ENCODE measurements at places on chromosomes 7 and 10.
A peak's percentile ranks its signal among the peaks of the same experiment; 100 is the strongest.

GRCh38 chr7:122543891-122544290 lies 155.0 kb downstream of the RNF133 start:
- DNase-seq: no peak

DNA sequence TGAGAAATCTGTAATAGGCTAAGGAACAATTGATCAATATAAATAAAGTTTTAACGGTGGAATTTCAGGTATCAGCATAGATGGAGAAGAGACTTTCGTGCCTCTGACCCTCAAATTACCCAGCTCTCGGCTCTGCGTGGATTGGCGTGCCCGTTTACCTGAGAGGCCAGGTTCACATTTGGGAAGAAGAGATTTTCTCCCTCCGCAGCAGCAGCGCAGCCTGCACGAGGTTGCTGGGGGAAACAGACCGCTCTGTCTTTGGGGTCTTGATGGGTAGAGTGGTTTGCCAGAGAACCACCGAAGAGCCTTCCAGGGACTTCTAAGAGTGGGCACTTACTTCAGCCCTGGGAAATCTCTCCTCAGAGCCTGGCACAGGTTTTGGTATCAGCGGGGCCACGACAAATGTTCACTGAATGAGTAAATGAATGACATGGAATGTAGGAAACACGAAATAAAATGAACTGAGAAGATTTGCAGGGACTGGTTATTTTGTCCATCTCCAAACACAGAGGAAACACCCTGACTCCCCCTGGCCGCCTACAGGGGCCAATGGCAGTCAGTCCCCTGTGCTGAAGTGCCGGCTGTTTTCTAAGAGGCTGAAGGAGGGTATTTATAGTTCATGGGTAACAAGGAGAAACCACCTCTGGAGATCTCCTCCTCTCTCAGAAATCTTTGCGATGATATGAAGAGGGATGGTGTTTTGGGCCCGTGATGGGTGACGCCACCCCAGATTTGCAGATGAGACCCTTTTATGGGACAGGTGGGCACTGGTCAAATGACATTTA lies 338.5 kb downstream of the ADARB2 start:
- DNase-seq: no peak

GRCh38 chr7:155526225-155526624 lies 20.1 kb downstream of the CNPY1 start:
- no peak for DNase-seq

GRCh38 chr10:88442716-88443115 lies 140.4 kb downstream of the RNLS start:
- DNase-seq: no peak

- no peak for DNase-seq
Measured at GRCh38 chr10:68103261-68103878, 5.9 kb upstream of the MYPN start.

- no peak for DNase-seq
Measured at GRCh38 chr7:76108540-76109233, 60.8 kb downstream of the MDH2 start.

DNA sequence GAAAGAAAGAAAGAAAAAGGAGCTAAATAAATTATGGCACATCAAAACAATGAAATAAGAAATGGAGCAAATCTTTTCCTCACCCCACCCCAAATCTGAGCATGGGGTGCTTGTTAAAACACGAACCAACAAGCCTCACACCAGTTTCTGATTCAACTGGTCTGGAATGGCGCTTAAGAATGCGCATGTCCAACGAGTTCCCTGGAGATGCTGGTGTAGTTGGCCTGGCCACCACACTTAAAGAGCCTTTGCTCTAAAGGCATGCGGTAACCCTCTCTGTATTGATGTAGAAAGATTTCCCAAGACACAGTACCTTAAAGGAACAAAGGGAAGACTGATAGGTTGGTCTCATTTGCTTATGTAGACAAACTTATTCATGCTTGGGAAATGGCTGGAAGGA lies 49.1 kb upstream of the STEAP1B start:
- DNase-seq: no peak

GRCh38 chr7:20454202-20454601 lies 123.5 kb downstream of the ITGB8 start:
- no peak for DNase-seq

DNA sequence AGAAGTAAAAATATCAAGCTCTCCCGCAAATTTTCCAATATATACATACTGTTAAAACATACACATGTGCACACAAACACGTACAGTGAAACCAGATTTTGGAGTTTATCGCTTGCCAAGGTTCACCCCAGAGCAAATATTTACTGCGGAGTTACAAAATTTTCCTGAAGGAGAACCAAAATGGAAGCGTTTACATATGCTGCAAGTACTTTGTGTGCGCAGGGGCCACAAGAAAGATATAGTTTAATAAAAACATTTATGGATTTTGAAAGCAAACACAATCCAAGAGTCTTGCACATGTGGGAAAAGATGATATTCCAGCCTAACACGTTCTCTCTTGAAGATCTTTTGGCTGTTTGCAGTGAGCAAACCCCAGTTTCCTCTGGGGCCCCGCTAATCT lies 301.3 kb upstream of the NFE2L3 start:
- no peak for DNase-seq

GRCh38 chr7:14507617-14508016 lies 394.9 kb downstream of the DGKB start:
- DNase-seq: no peak

GRCh38 chr7:26580064-26580591 lies 284.3 kb downstream of the SKAP2 start:
- no peak for DNase-seq

DNA sequence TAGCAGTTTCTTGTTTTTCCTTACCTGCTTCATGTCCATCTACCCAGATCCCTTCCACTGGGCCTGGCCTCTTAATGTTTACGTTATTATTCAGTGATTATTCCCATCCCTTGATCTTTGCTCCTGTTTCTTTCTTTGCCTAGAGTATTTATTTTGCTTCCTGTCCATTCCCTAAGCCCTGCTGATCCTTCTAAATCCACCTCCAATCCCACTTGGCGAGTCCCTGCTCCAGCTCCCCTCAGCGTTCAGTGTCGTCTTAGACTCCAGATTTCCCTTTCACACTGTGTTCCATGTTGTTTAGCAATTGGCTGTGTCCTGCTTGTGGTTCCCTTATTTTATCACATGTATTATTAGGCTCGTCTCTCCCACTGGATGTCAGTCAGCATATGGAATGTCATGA lies 7.3 kb downstream of the PPP2R2D start:
- DNase-seq: no peak

- peak; percentile 83 for DNase-seq
Measured at GRCh38 chr10:77756319-77757232, 119.0 kb upstream of the KCNMA1 start.

- no peak for DNase-seq
Measured at GRCh38 chr10:22156750-22157149, 61.1 kb downstream of the EBLN1 start.

DNA sequence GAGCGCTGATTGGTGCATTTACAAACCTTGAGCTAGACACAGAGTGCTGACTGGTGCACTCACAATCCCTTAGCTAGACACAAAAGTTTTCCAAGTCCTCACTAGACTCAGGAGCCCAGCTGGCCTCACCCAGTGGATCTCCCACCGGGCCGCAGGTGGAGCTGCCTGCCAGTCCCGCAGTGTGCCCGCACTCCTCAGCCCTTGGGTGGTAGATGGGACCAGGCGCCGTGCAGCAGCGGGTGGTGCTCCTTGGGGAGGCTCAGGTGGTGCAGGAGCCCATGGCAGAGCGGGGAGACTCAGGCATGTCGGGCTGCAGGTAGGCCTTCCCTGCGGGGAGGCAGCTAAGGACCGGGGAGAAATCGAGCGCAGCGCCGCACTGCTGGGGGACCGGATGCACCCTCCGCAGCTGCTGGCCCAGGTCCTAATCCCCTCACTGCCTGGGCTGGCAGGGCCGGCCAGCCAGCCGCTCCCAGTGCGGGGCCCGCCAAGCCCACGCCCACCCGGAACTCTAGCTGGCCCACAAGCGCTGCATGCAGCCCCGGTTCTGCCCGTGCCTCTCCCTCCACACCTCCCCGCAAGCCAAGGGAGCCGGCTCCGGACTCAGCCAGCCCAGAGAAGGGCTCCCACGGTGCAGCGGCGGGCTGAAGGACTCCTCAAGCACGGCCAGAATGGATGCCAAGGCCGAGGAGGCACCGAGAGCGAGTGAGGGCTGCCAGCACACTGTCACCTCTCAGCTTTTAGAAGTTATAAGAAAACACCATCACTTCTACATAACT lies 128.9 kb downstream of the ZNF438 start:
- no peak for DNase-seq

- no peak for DNase-seq
Measured at GRCh38 chr10:90224791-90225566, 523.6 kb downstream of the KIF20B start.

DNA sequence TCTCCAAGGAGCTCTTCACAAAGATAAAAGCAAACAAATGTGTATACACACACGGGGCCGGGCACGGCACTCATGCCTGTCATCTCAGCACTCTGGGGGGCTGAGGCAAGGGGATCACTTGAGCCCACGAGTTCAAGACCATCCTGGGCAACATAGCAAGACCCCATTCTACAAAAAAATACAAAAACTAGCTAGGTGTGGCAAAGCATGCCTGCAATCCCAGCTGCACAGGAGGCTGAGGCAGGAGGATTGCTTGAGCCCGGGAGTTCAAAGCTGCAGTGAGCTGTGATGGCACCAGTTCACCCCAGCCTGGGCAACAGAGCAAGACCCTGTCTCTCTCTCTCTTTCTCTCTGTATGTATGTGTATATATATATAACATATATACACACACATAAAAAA lies 22.3 kb downstream of the TTYH3 start:
- no peak for DNase-seq

DNA sequence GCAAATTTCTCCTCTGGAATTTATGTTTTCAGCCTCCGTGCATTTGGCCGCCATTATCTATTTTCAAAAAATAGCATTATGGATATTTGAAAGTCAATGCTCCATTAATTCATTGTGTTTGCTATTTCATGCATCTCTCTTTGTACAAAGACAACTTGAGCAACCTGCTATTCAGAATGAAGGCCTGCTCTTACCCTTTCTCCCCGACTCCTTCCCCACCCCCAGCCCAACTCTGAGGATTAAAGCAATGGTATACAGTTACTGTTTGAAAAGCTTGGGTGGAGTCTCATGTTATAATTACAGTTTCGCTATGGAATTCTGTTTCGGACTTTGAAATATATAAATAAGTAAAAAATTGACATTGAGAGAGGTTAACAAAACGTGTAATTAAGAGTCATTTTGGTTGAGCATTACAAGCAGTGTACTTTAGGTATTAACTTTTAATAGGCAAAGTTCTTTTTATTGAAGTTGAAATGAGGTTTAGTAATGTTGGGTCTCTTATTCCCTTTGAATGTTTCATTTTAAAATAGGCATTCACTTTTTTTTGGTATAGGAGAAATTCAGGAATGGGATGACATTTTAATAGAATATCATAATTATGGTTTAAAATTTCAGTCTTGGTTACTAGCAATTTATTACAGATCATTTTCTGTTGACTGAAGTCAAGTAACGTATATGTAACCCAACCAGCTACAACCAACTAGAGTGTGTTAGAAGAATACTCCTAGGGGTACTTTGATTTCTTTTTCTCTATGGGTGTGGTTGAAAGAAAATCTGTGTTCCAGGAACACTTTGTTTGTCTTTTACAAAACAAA lies 93.1 kb downstream of the ARID5B start:
- DNase-seq: no peak

DNA sequence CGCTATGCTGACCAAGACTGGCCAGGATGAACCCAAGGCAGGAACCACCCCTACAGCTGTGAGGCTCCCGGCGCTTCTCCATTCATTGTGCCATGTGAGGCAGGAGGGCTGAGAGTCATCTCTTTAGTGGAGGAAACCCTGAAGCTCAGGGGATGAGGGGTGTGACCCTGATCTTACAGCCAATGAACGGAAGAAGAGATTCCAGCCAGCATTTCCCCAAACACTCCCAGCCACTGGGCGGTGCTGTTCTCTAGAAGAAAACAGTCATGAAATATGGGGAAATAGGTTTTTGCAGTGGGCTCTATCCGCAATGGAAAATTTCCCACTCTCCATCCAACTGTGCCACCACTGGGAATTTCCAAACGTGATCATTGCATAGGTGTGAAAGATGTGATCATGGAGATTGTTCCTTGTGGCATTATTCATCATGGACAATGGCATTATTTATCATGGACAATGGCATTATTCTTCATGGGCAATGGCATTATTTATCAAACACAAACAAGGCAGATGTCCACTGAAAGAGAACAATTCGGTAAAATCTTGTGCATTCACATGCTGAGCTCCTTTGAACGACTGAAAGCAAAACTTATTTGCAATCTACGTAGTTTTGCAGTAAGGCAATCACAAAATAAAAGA lies 14.0 kb upstream of the SLC18A2 start:
- DNase-seq: peak; percentile 42

Data from lung microvascular endothelial cell (primary cell).